ENCODE measurements at places on chromosomes 3 and 15.

DNA sequence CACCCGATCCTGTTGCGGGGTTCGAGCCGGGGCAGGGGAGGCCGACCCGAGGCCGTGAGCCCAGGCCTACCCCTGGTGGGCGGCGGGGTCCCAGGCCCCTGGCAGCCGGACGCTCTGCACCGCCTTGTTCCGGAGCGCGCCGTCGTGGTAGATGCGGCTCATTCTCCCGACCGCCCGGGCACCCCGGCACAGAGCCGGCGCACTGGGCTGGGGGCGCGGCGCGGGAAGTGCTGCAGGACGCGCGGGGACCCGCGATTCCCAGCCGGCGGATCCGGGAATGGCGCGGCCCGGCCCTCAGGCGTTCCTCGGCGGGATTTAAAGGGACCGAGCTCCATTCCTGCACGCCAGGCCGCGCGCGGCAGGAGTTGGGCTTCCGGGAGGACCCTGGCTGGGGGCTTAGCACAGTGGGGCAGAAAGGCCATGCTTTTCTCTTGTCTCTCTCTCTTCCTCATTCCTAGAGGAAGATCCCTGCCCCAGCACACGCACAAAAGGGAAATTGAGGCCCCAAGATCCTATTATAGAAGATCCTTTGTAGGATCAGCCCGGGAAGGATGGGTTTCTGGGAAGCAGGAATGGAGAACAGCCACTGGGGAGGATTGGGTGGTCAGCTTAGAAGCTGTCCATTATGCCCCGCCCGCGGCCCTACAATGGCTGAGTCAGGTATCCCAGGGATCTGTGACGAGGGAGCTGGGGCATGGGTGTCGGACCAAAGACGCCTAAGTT, at the start of gene ARPIN:
TSS of gene ARPIN (minus strand) at position 279 of the 723 bp plus-strand sequence. CDS start at position 162, 117 bp downstream.
- no peak for DNase-seq

- DNase-seq, result no peak
Observed at GRCh38 chr3:147589016-147589415, 179.9 kb downstream of the ZIC1 start.

- DNase-seq, result no peak
Observed at GRCh38 chr3:111796566-111796965, 62.5 kb upstream of the PHLDB2 start.

DNA sequence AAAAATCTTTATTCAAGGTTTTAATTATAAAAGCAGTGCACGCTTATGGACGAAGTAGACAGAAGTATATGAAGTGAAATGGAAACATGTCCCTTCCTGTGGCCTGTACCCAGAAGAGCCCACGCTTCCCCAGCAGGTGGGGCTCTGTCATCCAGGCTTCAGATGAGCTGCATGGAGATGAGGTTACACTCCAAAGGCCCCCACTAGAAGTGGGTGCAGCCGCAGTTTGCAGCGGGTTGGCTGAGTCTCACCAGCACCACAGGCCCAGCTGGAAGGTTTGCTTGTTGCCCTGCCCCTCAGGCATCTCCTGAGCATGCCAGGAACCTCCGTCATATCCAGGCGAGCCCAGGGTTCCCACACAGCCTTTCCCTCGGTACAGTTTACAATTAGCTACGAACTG, 33.1 kb downstream of the PRR20G start:
- DNase-seq, result no peak

Measured in fibroblast of skin of left quadriceps (primary cell).